ENCODE measurements at places on chromosomes 7 and 10. TPM values are rescaled to one million over a fixed set of nuclear protein-coding genes. Genes with fewer than 3 reads are reported as not detected.

The PIK3CG gene
- 3.0 TPM for total RNA-seq

The FOXP2 gene
- 2.0 TPM for total RNA-seq

DNA sequence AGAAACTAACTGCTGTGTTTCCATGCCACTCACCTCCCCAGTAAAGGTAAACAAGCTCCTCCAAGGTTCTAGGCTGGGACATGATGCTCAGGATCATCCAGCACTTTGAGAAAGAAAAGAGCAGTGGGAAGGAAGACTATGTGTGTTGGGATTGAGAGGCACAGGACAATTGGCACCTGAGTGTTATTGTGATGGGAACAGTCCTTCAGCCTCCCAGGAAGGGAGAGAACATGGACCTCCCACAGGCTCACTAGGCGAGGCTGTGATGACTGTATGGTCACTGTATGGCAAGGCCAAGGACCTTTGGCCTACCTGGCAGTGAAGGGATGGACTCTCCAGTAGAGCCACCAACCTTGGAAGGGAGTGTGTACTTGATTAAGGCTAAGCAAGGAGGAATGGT is 123.2 kb upstream of the UNC5B start:
- DNase-seq = no peak

- no peak for DNase-seq
Observed at GRCh38 chr7:155581954-155582353, 35.6 kb upstream of the CNPY1 start.

GRCh38 chr10:103800789-103801540 is 54.4 kb downstream of the SH3PXD2A start:
- DNase-seq = no peak

- no peak for DNase-seq
Observed at GRCh38 chr7:131627735-131628190, 71.3 kb upstream of the PODXL start.

DNA sequence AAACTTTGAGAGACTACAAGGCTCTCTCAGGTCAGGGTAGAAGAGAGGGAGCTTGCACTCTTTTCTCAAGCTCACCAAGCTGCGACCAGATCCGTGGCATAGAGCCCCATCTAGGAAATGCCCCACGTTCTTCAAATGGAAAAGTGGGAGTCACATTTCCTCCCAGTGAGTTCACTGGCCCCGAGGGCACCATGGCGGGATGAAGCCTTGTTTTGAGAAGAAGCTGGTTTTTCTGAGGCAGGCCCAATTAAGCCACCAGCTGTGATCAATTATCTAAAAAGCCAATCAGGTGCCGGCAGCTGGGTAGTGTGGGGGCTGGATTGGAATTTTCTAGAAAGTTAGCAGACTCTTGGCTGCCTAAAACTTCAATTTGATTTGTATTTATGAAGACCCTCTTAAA is 101.4 kb downstream of the ZNF365 start:
- no peak for DNase-seq

The ZNF722 gene
- total RNA-seq = not detected

DNA sequence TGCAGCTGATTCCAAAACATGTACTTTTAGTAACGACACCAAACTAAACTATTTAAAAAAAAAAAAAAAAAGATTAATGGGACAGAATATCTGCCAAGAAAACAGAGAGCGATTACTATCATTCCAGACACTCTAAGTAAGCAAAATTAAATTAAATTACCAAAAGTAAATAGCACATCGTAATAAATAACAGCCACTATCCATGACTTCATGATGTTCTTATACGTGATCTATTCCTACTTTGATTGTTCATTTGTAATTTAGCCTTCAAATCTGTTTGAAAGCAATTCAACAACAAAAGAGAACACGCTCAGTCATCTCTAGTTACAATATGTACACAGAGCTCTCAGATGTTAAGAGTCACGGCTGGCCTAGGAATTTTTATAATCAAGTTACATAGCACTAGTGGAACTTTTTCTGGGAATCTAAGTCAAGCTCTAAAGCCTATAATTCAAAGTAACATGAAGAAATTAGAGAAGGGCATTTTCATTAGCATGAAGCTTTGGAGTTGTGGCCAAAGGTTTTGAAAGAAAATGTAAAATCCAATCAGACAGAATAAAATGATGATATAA is 241.7 kb upstream of the NEBL start:
- no peak for DNase-seq

The FBXL13 gene
- total RNA-seq = 1.6 TPM

The PSAP gene
- 1,145 TPM for total RNA-seq

The SLC26A5 gene
- total RNA-seq = not detected

The BMPER gene
- 3.0 TPM for total RNA-seq

- no peak for DNase-seq
Observed at GRCh38 chr10:22597138-22597537, 117.2 kb downstream of the PIP4K2A start.

The STEAP4 gene
- 9.6 TPM for total RNA-seq

- DNase-seq = no peak
Observed at GRCh38 chr10:22183771-22184461, 33.9 kb downstream of the EBLN1 start.

The PON2 gene
- total RNA-seq = 77.1 TPM

GRCh38 chr7:146479040-146479439 is 362.4 kb downstream of the CNTNAP2 start:
- DNase-seq = no peak

DNA sequence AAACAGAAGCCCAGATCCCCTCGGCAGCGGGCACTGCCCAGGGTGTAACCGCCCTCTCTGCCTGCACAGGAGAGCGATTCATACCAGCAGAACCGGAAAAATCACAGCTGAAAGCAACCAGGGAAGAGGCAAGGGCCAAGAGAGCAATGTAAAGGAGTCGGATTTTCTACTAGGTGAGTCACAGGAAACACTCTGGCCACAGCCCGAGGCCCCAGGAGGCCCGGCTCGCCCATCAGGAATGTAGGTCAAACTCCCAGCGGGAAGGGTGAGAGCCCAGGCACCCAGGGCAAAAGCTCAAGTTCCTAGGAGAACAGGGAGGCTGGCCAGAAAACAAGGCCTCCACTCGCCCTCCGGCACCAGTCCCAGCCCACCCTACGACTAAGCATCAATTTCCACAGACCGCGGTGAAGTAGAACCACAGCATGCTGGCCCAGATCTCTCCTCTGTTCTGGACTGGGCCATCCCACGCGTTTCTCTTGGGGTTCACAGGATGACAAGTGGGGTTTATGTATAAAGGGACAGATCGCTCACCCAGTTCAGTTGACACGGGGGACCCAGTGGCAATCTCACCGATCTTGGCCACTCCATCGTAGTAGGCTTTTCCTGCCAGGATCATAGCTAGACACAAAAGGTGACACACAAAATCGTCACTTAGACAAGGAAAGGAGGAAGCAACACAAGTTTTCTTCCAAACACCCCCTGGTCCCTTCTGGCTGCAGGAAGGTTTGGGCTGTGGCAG is 46.2 kb downstream of the BAIAP2L1 start:
- no peak for DNase-seq

The SLC39A12 gene
- not detected for total RNA-seq

The VWDE gene
- 4.0 TPM for total RNA-seq

The EXOSC1 gene
- 16.0 TPM for total RNA-seq
